ENCODE measurements at places on chromosomes 4 and X.

GRCh38 chrX:12843668-12844279 is 23.1 kb upstream of the TLR7 start:
- no peak for DNase-seq

DNA sequence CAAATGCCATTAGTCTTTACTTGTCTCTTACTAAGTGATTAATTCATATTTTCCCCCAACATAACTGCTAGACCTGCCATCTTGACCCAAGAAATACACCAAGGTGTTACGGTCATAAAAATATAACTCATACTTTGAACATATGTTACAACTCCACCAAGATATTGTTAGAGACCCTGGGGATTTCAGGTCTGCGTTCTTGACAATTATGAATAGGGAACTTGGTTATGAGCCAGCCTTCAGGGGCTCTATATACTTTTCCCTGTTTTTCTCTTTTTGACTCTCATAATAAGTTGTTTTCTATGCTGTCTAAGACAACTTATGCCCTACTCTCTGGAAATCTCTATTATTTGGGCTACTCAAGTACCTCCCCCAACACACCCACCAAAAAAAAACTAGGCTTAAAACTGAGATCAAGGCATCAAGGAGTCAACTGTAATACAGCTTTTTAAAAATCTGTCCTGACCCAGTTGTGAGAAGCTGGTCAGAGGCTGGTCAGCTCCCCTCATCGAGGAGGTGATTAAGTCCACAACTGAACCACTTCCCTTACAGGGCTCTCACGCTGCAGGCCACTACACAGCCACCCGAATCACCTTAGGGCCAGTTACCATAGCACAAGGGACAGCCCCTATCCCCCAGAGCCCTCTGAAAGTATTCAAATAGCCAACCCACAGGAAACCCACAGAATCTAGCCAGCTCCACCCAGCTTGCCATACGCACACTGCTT is 10.5 kb upstream of the TLR3 start:
- DNase-seq, result no peak

- no peak for DNase-seq
Measured at GRCh38 chr4:1475277-1476139, 69.3 kb upstream of the NKX1-1 start.

DNA sequence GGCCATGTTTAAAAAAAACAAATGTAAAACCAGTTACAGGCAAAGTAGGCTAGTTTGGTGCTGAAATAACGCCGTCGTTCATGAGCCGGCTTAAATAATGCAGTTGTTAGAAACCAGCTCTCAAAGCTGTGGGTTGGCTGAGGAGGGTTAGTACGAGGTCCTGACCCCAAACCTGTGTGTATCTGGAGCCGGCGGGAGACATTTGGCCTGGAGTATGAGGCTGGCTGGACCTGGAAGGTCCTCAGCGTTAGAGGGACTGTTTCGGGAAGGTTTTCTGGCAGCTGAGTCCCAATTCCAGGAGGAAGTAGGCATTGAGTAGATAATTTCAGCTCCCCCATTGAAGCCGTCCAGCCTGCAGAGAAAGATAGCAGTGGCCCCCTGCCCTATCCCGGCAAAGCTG is 73.4 kb upstream of the PPP2R3B start:
- DNase-seq, result no peak

- no peak for DNase-seq
Measured at GRCh38 chr4:37662861-37663390, 23.2 kb downstream of the RELL1 start.

DNA sequence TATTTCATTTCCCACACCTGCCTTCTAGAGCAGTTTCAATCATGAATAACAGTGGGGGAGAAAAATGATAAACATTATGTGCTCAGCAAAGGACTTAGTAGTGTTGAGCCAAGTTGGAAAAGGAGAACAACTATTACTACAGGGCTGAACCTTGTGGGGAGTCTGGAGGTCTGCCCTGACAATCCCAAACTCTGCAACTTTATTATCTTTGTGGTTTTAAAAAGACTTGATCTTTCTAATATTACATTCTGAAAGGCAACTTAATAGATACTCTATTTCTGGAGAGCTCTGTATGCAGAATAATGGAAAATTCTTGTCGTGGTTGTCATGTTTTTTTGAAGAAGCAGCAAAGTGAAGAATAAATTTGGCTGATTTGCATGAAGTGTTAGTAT is 116.1 kb downstream of the SPCS3 start:
- no peak for DNase-seq

- no peak for DNase-seq
Measured at GRCh38 chr4:54017308-54017707, 47.1 kb downstream of the CHIC2 start.

All from effector CD4-positive, alpha-beta T cell (primary cell).